Stimulated activated CD8-positive, alpha-beta memory T cell treated with anti-CD3 and anti-CD28 coated beads, Interleukin-12 subunit alpha, Interleukin-12 subunit beta, amount 100 ng/mL, for 4 hours (primary cell): ENCODE measurements at places on chromosomes 13 and 19.

DNA sequence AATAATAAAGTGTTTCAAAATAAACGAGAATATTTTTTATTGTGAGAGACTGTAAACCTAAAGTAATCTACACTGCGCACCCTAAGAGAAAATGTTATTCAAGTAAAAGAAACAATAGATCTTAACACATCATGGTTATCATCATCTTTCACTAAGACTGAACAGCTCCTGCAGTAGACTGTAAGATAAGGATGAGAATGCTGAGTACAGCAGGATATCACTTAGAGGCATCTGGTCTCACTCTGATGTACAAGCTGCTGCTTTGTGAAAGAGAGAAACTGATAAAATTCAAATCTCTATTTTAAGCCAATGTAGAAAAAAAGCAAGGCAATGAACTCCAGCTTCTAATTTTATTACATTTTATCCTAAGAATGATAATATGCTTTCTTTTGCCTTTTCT, 261.7 kb upstream of the HTR2A start:
- DNase-seq, result no peak

GRCh38 chr19:3537438-3538240, 1.3 kb upstream of the TEKTIP1 start:
- no peak for DNase-seq

- no peak for DNase-seq
Measured at GRCh38 chr13:59730026-59730425, 433.7 kb downstream of the DIAPH3 start.

GRCh38 chr13:103190841-103191240, 124.6 kb upstream of the SLC10A2 start:
- DNase-seq, result no peak

GRCh38 chr19:764301-764700, 13.4 kb downstream of the MISP start:
- DNase-seq, result no peak

- DNase-seq, result no peak
Measured at GRCh38 chr19:30391554-30392551, 19.7 kb downstream of the ZNF536 start.

DNA sequence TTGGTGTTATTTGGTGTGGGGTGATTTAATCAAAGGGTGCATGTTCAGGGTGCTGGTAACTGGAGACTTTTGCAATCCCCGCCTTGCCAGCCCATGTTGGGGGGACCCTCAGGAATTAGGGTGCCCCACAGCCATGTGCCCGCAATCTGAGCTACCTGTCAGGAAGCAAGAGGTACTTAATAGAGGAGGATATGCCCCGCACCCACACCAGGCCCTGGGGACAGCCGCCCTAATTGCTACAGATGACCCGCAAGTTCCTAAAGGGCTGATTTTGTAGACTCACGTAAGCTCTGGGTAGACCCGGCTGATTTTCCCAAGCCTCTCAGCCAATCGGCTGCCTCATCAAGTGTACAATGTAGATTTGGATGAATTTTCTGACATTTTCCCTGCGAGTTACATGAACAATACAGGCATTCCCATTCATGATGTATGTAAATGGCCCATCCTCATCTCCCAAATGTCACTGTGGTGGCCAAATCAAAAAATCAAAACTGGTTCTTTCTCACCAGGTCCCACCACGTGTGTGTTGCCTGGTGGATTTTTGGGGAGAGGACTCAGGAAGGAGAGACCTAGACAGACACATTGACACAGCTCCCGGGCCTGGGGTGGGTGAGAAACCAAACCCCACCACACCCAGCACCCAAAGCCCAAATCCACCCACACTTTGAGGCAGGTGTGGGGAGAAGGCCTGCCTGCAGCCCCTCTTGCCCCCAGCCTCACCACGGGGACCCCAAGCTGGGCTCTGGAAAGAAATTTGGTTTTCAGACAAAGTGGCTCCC, 119.2 kb upstream of the SPACA7 start:
- no peak for DNase-seq

- DNase-seq, result no peak
Measured at GRCh38 chr19:46863818-46864629, 3.2 kb downstream of the ARHGAP35 start.

GRCh38 chr19:10681658-10682057, 19.6 kb upstream of the QTRT1 start:
- DNase-seq, result no peak

- DNase-seq, result no peak
Measured at GRCh38 chr13:99208185-99208584, 7.5 kb downstream of the UBAC2 start.

DNA sequence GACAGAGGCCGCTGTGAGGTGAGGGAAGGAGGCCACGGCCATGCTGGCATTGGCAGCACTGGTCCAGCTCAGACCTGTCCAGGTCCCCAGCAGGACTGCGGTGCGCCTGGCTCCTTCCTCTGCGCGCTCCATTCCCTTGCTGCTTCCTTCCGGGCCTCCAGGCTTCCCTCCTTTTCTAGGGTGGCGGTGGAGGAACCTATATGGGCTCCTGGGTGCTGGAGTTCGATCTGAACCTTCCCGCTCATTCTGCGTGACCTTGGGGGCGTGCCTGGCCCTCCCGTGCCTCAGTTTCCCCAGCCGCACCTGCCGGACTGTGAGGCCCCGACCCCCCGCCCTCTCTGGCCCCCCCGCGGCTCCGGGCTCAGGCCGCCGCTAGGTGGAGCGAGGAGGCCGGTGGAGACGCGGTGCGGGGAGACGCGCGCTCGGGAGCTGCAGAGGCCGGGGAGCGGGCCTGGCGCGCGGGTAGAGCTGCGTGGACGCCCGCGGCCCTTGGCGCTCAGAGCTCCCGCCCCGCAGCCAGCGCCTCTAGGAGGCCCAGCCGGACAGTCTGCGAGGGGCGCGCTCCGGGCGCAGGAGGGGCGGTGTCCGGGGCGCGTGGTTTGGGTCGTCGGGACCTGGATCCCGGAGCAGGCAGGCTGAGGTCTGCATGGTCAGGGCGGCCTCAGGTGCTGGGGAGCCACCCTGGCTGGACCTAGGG, 29.9 kb downstream of the EFNA2 start:
- no peak for DNase-seq

DNA sequence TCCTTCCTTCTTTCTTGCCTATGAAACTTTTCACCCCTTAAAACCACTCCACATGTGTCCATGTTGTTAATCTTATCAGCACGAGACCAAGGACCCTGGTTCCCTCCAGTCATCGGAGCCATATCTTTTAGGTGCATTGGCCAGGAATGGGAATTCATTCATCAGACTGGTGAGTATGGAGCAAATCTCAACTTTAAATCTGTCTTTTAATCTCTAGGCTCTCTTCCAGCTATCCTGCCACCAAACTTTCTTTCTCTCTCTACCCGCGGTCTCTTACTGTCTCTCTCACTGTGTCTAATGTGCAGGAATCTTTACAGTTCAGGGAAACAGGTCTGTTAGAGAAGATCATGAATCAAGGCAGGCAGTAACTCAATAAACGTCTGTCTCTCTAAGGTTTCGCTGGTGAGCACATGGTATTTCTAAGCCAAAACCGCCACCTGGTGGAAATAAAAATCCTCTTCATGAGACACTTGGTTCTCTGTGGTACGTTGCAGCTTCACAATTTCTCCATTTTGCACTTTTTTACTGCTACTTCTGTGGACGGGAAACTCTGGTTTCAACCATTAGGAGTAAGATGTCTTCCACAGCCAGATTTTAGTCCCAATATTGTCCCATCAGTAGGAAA, 16.1 kb downstream of the LGALS16 start:
- no peak for DNase-seq

GRCh38 chr13:104597546-104598180, 1531.4 kb upstream of the SLC10A2 start:
- no peak for DNase-seq

GRCh38 chr19:41443813-41444455, 978 bp downstream of the ERICH4 start:
- DNase-seq, result no peak

GRCh38 chr13:79936368-79937136, 404.4 kb downstream of the SPRY2 start:
- no peak for DNase-seq

GRCh38 chr13:44240611-44241145, 132.9 kb upstream of the SERP2 start:
- DNase-seq, result no peak

DNA sequence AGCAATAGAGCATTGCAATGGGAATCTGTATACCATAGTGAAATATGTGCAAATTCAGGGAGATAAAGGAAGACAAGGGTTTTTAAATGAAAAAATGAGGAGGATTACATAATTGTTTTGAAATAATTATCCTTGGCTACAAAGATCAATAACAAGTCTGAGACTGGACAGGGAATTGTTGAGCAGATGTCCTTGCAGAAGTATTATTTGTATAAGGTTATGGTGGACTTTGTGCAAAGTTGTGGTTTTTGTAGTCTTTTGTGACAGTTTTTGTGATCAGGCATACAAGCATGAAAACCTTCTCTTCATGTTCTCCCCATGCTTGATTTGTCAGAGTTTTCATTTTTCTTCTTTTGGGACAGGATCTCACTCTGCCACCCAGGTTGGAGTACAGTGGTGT, 25.3 kb upstream of the ZNF780A start:
- DNase-seq, result no peak
